ENCODE measurements at places on chromosomes 12 and 14.

DNA sequence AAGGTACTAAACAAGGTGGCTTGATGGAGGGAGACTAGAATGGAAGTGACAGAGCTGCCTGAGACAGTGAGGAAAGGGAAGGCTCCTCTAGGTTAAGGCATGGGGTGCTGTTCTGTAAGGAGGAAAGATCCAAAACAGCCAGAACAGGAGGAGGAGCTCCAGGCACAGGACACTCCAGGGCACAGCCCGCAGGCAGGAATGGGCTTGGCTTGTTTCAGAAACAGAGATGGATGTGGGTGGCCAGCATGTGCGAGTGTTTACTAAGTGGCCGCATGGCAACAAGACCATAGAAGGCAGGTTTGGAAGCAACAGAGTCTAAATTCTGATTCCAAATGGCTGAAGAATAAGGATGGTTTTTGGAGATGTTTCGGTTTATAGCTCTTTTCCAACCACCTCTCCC lies 889.1 kb downstream of the AACS start:
- no peak for DNase-seq

DNA sequence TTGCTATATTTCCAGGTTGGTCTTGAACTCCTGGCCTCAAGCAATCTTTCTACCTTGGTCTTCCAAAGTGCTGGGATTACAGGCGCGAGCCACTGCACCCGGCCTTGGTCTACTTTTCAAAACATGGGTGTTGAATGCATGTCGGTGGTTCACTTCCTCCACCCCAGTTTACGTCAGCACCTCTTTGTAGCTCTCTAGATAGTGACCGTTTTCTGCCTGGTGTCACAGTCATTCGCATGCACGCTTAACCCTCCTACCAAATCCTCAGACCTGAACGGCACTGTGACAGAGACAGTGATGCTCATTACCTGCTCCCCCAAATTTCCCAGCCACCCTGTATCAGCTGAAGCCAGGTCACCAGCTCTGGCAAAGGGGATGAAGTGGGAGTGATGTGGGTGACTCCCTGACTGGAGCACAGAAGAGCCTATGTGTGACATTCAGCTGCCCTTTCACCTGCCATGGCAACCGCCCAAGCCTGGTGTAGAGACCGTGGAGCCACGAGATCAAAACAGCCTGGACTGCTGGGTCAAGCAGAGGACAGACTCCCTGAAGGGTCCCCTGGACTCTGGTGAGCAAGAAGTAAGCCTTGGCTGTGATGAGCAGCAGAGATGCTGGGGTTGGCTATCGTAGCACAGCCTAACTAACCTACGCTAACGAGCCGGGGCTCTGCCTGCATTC lies 66.2 kb upstream of the GPR68 start:
- DNase-seq, result no peak

GRCh38 chr12:6584293-6584692 lies 16.2 kb upstream of the NOP2 start:
- no peak for DNase-seq

- DNase-seq, result no peak
These were observed 136.2 kb downstream of the NDUFA12 start for GRCh38 chr12:94867066-94867855.

DNA sequence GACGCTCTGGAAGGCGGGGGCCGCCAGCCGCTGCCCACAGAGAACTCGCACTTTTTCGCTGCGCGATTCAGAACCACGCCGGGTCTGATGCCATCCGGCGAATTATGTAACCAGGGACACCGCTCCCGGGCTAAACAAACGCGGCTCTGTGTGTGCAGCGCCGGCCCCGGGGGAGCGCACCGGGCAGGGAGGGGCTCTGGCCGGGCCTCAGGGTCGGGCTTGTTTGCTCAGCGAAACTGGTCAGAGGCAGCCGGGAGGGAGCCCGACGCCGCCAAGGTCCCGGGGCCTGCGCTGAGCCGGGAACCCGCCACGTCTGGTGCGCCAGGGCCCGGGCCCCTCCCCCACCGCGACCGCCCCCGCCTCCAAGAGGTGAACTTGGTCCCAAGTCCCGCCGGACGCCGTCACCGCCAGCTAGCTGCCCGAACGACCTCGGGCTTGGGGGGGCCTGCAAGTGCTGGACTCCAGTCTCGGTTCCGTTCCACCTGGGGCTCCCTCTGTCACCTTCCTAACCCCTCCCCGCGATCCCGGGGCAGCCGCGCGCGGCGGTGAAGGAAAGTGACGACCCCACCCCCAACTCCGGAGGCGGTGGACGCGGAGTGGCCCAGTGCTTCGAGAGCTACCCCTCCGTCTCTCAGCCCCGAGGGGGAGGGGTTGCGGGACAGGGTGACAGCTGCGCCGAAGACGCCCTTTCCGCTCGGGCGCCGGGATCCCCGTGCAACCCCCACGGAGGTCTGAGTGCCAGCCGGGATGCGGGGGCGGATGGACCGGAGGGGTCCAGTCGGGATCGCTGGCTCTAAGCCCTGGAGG lies 848 bp downstream of the CTDSP2 start:
- DNase-seq, result peak; percentile 70

- no peak for DNase-seq
These were observed 125.7 kb upstream of the CCDC196 start for GRCh38 chr14:66360366-66360926.

GRCh38 chr14:66249544-66249943 lies 236.6 kb upstream of the CCDC196 start:
- DNase-seq, result no peak

DNA sequence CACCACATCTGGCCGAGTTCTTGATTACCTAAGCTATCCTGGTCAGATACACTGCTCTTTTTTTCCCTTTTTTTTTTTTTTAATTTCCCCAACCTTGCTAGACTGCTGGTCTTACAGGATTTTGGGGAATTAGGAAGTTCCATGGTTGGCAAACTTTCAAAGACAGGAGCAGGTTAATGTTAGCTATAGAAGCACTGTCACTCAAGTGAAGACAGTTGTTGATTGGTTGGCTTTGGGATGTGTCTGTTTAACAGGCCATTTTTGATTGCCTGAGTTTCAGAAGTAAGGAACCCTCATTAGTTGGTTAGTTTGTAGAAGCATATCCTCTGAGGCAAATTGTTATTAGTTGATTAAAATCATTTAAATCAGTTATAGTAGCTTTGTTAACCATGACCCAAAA lies 36.8 kb downstream of the RAP1B start:
- DNase-seq, result no peak

- DNase-seq, result no peak
These were observed 4.1 kb downstream of the SINHCAF start for GRCh38 chr12:31321897-31322228.

- DNase-seq, result peak; percentile 67
These were observed 630 bp downstream of the FOS start for GRCh38 chr14:75279153-75279762.

DNA sequence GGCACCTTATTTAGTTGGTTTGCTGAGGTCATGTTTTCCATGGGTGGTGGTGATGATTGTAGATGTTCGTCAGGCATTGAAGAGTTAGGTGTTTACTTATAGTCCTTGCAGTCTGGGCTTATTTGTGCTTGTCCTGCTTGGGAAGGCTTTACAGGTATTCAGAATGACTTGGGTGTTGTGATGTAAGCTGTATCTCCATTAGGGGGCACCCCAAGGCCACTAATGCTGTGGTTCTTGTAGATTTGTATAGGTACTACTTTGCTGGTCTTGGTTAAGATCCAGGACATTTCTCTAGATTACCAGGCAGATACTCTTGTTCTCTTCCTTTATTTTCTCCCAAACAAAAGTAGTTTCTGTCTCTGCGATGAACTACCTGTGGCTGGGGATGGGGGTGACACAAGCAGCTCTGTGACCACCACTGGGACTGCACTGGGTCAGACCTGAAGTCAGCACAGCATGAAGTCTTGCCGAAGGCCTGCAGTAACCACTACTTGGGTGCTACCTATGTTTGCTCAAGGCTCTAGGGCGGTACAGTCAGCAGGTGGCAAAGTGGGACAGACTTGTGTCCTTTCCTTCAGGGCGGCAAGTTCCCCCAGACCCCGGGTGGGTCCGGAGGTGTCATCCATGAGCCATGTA lies 35.8 kb upstream of the FBXO33 start:
- peak; percentile 32 for DNase-seq

DNA sequence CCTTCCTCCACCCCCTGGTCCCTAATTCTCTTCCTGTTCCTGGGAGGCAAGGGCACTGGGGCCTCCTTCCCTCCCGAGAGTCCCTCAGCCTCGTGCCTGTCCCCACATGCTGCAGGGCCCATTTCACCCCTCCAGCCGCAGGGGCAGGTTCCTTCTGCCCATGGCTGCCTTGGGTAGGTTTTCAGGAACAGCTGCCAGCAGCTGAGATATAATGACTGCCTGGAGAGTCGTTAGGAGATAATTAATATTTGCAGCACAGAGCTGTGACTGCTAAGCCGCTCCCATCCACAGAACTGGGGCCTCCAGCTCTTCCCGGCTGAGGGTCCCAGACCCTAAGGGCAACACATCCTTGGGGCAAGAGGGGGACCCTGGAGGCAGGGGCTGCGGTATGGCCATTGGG lies 211.9 kb upstream of the LHX5 start:
- DNase-seq, result no peak

DNA sequence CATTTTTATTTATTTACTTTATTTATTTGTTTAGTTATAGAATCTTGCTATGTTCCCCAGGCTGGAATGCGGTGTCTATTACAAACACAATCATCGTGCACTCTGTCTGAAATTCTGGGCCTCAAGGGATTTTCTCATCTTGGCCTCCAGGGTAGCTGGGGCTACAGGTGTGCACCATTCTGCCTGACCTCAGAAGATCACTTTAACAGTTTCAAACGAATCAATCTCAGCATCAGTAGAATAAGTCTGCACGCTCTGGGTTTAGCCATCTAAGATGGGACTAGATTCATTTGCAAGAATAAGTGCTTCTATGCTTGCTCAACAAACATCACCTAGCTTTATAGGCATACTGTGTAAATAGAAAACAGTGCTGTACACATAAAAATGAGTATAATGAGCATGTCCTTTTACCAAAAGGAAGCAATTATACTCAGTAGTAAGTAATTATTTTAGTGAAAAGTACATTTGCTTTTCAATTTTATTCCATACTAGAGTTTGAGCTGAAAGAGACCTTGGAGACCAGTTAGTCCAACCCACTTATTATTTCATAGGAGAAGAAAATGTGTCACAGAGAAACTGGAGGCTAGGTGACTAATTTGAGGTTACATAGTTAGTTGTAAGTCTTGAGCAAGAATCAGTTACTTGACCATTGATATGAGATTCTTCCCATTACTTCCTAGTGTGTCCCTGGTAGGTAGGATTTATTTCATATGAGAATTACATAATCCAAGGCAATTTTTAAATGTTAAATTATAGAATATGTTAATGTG lies 456.5 kb upstream of the LMO3 start:
- no peak for DNase-seq

DNA sequence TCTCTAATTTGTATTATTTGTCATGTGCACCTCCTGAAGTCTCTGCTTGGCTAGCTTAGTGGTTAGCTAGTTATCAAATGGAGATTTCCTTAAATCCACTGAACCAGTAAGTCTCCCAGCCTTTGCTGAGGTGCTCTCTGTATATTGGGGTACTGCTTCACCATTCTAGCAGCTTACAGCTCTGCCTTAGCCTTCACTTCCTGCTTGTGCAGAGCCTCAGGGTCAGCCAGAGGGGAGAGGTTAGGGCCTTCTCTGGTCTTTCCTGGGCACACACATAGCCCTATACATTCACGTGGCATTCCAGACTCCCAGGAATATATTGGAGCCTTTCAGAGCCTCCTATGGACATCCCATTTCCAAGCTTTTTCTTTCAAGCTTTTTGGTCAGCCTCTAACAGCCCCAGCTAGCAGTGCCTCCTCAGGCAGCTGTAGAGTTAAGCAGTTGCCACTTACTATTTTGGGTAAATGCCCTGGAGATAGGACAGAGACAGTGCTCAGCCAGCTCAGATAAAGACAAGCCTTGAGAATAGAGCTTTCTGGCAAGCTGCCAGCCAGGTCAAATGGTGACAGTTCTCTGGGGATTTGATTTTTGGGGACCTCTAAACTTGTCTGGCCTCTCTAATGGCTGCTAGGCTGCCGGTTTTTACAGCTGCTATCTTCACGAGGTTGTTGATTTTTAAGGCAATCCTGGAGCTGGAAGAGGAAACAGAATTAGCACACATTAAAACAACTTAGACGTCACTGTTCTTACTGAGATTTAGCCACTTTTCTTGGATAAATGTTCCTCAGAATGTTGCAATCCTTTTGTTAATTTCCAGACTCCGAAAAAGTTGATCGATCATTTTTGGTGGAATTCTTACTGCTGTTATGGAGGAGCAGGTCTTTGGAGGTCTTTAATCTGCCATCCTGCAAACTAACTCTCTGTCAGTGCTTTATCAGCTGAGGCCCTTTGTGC lies 32.9 kb downstream of the FBXW8 start:
- no peak for DNase-seq

- DNase-seq, result no peak
These were observed 58.3 kb downstream of the CEP83 start for GRCh38 chr12:94401326-94401725.

DNA sequence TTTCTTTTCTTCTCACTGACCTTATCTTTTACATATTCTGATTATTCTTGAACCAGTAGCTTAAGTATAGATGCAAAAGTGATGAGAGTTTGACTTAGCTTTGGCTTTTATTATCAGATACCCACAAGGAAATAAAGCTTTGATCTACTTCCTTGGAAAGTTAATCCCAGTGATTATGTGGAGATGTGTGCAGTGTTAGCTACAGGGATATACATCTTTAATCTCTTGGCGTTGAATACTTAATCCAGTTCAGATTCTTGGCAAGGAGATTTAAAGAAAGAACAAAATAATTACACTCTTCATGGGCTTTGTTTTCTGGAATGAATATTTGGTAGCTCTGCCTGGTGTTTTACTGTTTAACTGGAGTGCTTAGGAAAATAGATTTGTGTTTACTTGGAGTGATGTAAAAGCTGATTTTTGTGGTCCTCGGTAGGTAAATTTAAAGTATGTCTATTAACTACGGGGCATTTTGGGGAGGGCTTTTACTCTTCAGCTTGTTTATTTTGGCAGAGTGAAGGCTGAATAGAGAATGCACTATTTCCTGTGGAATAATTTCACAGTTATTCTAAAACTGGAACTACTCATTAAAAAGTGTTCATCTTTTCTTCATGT lies 150.1 kb upstream of the LRIG3 start:
- DNase-seq, result no peak

DNA sequence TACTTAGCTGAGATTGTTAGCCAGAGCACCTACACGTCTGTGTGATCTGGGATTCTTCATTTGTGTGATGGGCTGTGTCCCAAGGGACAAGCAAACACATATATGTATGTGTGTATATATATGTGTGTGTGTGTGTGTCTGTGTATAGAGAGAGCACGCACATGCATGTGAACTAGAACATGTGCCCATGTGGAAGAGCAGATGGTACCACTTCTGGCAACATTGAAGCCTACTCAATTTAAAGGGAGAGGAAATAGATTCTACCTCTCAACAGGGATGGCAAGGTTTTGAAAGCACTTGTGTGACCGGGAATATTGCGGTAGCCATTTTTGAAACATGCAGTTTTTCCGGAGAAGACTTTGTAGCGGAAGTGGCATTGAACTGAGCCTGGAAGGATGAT lies 1.4 kb downstream of the TOMM20L start:
- no peak for DNase-seq

DNA sequence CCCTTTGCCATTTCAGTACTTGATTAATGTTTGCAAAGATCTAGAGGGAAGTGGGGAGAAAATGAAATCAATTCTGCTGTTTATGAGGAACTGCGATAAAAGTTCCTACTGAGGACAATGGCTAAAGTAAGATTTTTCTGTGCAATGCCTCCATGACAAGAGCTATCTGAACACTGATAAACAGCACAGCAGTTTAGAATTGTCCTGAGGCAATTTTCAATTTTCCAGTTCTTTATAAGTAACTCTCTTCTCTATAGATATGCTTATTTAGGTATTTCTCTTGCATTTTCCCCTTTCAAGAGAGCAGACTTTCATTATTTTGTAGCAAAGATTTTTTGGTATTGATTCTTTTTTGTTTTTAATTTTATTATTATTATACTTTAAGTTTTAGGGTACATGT lies 34.6 kb upstream of the TMTC2 start:
- no peak for DNase-seq
